WERI-Rb-1 (cell line): ENCODE measurements at places on chromosomes 6 and 20.

DNA sequence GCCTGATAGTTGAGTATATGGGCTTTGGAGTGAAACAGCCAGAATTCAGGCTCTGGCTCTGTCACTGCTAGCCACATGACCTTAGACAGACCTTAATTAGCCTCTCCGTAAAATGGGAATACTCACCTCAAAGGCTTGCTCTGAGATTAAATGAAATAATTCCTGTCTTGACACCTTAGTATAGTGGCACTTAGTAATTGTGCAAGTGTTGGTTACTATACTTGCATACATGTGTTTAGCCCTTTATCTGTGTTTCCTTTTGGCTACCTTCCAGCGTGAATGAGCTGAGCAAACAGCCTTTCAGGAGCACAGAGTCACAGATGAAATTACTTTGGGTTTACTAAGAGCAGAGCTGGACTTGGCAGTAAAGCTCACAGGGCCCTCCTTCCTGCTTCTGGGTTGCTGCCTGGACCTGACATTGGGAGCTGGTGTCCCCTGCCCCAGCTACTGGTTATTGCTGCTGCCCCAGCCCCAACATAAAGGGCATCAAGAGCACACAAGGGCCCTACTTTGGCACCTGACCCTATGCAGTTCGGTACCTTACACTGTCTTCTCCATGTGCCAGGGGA is 32.8 kb downstream of the CD164 start:
- no peak for DNase-seq

DNA sequence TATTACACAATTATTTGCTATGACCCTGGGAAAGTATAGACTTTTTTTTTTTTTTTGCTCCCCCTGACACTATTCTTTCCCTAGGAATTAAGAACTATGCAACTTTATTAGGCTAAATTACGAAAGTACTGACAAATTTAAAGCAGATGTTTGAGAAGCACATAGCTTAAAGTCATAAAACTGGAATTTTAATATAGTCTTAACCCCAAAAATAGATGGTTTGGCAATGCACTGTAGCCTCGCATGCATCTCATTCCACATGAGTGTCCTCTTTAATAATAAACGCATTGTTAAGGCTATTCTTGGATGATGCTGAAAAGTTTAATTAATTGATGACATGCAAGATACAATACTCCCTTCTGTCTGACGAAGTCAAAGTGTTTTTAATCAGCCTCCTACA is 49.3 kb downstream of the TBC1D7 start:
- DNase-seq: no peak

DNA sequence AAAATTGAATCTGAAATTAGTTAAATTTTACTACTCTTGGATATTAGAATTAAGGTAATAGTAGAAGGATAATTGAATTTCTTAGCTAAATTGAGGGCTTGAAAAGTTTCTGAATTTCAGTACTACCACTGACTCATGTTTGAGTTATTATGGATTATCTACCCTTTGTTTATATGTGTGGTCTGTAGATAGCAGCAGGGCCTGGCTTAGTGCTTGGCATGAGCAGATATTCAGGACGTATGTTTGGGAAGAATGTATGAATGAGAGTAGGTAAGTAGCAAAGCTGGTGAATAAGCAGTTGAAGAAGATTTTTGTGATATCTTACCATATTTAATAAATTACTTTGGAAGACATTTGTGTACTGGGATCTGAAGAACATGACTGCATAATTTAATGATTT is 152.7 kb downstream of the MACROD2 start:
- DNase-seq: no peak

DNA sequence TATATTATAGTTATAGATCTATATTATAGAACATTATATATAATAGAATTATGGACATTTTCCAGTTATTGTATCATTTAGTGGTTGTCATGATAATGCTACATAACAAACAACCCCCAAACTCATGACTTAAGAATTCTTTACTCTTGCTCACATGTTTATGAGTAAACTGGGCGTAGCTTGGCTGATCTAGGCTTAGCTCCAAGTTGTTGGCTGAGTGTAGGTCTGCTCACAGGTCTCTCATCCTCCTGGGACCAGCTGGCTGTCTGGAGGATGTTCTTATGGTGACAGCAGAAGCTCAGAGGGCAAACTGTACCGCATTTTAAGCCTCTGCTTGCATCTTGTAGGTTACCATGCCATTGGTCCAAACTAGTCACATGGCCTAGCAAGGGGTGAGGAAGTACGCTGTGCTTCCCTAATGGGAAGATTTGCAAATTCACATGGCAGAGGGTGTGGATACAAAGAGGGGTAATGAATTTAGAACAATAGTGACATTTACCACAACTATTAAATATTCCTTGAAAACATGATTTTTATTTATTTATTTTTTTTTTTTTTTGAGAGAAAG is 34.2 kb downstream of the ARHGAP40 start:
- DNase-seq: peak; percentile 37

GRCh38 chr6:93423542-93423941 is 4.2 kb upstream of the EPHA7 start:
- DNase-seq: peak; percentile 77

GRCh38 chr20:56580226-56580625 is 47.2 kb downstream of the FAM209B start:
- no peak for DNase-seq

- no peak for DNase-seq
Measured at GRCh38 chr6:84255641-84256040, 28.2 kb upstream of the CEP162 start.

- no peak for DNase-seq
Measured at GRCh38 chr6:56663344-56663743, 20.7 kb upstream of the DST start.

GRCh38 chr6:166999884-167000253 is 672 bp downstream of the CEP43 start:
- no peak for DNase-seq

DNA sequence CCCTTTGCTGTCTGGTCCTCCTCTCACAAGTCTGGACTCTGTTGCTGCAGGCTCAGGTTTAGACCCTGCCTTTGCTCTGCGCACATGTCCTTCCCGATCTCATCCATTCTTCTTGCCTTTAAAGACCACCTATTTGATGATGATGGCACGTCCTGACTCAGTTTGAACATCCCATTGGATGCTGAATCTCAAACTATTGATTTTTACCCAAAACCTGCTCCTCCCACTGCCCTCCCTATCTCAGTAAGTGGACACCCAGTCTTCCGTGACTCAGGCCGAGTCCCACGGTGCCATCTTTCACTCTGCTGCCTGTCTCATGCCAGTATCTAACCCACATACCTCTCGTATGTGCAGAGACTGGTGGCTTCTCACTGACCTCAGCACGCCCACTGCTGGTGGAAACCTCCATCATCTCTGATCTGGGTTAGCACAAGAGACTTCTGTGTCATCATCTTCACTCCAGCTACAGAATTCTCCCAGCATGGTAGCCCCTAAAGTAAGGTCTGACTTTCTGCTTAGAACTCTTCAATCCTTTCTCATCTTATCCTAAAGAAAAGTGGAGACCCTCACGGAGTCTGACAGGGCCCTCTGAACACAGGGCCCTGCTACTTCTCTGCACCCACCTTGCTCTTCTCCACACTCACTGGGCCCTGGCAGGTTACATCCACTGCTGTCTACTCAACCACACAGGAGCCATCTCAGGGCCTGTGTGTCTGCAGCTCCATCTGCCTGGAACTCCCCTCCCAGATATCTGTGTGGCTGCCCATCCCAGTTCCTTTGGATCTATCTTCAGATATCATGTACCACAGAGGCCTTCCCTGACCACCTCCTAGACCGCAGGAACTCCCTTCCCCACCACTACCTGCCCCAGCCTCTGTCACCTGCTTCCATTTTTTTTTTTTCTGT is 387.1 kb upstream of the AGPAT4 start:
- no peak for DNase-seq

DNA sequence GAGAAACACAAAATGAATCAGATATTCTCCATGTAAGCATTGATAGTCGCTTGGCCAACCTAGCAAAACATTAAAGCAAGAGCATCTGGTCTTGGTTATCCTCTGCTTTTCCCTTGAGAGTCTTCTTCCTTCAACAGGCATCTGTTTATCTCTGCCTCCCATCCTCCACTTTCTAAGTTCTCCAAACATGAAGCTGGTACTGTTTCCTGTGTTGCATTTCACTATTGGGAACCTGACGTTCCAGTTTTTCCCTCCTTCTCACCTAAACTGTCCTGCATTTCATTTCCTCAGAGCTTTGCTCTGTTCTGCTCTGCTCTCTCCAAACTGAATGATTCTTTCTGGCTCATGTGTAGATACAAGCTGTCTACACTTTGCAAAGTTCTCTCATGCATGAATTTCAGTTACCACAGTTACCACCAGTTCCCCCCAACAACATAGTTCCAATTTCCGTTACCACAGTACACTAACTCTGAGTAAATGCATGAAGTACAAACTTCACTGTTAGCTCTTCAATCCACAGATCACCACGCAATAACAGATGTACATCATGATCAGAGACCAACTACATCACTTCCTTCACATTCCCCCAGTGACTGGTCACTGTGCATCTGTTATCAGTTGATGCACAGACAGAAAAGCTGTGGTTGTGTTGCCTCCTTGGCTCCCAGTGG is 86.7 kb upstream of the F13A1 start:
- DNase-seq: no peak
